ENCODE measurements at places on chromosomes 12 and 14. TPM values are rescaled to one million over a fixed set of nuclear protein-coding genes. Genes with fewer than 3 reads are reported as not detected.

The ENDOU gene
- 0.40 TPM for polyA plus RNA-seq

The SLC25A47 gene
- not detected for polyA plus RNA-seq

GRCh38 chr14:74262076-74262475, 22.8 kb downstream of the VSX2 start:
- H3K27me3 ChIP-seq, result peaks cover 13% of the 10 kb centered on the region
- peaks cover 13% of the 10 kb centered on the region for H3K4me1 ChIP-seq
- no peak overlapping the region for H3K27ac ChIP-seq

DNA sequence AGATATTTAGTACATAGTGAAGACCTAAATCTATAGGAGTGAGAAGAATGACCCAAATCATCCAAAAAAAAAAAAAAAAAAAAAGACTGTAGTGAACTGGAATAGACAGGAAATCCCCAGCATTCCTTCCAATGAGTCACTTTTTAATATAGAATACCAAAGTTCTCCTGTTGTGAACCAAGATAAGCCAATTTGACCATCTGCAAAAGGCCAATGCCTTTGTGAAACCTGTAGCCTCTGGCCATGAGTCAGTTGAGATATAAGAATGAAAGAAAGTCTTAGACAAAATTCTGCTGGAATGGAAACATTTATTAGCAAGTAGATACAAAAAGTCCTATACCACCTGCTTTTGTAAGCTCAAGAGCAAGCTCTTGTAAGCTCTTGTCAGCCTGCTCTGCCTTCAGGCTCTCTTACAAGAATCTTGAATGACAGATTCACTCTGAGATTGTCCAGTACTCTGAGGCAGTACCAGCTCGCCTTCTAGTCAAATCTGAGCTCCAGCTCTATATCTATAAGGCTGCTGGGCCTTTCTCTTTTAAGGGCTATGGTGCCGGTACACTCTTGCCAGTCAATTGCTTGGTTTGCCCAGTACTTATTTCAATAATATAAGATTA, 243.0 kb upstream of the TMTC1 start:
- no peaks in the 10 kb centered on the region for H3K36me3 ChIP-seq
- no peaks in the 10 kb centered on the region for H3K4me1 ChIP-seq
- H3K4me3 ChIP-seq, result no peak overlapping the region

DNA sequence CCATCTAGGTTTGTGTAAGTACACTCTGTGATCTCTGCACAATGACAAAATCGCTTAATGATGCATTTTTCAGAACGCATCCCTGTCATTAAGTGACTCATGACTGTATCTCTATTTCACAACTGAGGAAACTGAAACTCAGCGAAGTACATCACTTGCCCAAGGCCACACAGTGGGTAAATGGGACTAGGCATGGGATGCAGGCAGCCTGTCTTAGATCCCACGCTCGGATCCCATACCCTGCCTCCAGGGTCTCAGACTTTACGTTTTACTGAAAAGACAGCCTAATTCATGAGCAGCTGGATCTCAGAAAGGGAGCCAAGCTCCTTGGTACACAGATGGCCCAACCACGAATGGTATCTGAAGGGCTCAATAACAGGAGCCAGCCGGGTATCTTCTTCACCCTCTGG, 2.4 kb upstream of the MLEC start:
- DNase-seq, result peak; percentile 93
- H3K36me3 ChIP-seq, result no peaks in the 10 kb centered on the region
- no peaks in the 10 kb centered on the region for H3K27me3 ChIP-seq
- no peak overlapping the region for H3K4me3 ChIP-seq
- peaks cover 60% of the 10 kb centered on the region for H3K4me1 ChIP-seq
- peak overlapping the region; percentile 67 for H3K27ac ChIP-seq

- no peak for DNase-seq
- H3K4me3 ChIP-seq, result no peak overlapping the region
- no peaks in the 10 kb centered on the region for H3K4me1 ChIP-seq
- no peak overlapping the region for H3K27ac ChIP-seq
- no peaks in the 10 kb centered on the region for H3K36me3 ChIP-seq
- H3K27me3 ChIP-seq, result no peaks in the 10 kb centered on the region
Observed at GRCh38 chr12:44294649-44295048, 458.8 kb downstream of the TMEM117 start.

DNA sequence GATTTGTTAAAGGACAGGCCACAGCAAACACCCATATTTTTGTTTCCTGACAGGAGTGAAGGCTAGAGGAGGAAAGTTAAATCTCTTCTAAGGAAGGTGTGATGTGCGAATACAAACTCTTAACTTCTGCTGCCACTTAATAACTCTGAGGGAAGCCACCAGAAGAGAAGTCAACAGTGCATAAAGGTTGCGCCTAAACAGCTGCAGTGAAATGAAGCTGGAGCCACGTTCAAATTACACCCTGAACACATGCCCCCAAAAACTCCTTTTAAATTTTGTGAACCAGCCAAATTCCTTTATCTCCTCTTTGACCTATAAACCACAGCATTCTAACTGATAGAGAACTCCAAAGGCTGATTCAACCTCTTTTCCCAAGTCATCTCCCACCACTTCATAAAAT, 22.4 kb downstream of the DENND5B start:
- DNase-seq, result no peak
- H3K4me3 ChIP-seq, result no peak overlapping the region
- H3K4me1 ChIP-seq, result no peaks in the 10 kb centered on the region
- no peaks in the 10 kb centered on the region for H3K27me3 ChIP-seq
- no peaks in the 10 kb centered on the region for H3K36me3 ChIP-seq

DNA sequence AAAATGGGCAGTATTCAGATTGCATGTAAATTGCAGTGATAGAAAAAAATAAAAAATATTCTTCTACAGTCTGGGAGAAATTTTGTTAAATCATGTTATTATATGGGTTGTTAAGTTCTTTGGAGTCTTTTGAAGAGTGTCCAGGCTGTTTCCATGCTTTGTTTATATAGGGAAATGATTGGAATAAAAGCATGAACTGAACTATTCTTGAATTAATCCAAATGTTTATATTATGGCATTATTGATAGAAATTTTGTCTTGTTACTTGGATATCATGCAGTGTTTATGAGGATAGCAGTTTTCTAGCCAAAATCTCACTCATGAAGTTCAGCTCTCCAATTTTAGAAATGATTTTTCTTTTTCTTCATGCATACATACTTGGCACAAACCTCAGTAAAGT, 108.2 kb upstream of the NAV3 start:
- no peaks in the 10 kb centered on the region for H3K36me3 ChIP-seq
- DNase-seq, result no peak
- H3K27me3 ChIP-seq, result no peaks in the 10 kb centered on the region
- H3K4me1 ChIP-seq, result no peaks in the 10 kb centered on the region
- no peak overlapping the region for H3K4me3 ChIP-seq

- no peaks in the 10 kb centered on the region for H3K27me3 ChIP-seq
- DNase-seq, result no peak
- no peak overlapping the region for H3K4me3 ChIP-seq
- no peaks in the 10 kb centered on the region for H3K36me3 ChIP-seq
Observed at GRCh38 chr12:43942379-43942778, 106.5 kb downstream of the TMEM117 start.

- no peak for DNase-seq
- no peaks in the 10 kb centered on the region for H3K4me1 ChIP-seq
- no peaks in the 10 kb centered on the region for H3K36me3 ChIP-seq
- H3K27me3 ChIP-seq, result no peaks in the 10 kb centered on the region
Observed at GRCh38 chr14:42617005-42617404, 1010.3 kb downstream of the LRFN5 start.

GRCh38 chr12:96120359-96121100, 73.6 kb upstream of the ELK3 start:
- peak overlapping the region; percentile 93 for H3K27ac ChIP-seq
- no peaks in the 10 kb centered on the region for H3K36me3 ChIP-seq
- peak overlapping the region; percentile 67 for H3K4me3 ChIP-seq

- H3K36me3 ChIP-seq, result no peaks in the 10 kb centered on the region
- H3K27ac ChIP-seq, result no peak overlapping the region
- H3K27me3 ChIP-seq, result no peaks in the 10 kb centered on the region
- H3K4me1 ChIP-seq, result no peaks in the 10 kb centered on the region
- DNase-seq, result no peak
- H3K4me3 ChIP-seq, result no peak overlapping the region
Observed at GRCh38 chr14:72186523-72186922, 254.3 kb downstream of the RGS6 start.
